ENCODE measurements at places on chromosomes 13 and 19. TPM values are rescaled to one million over a fixed set of nuclear protein-coding genes. Genes with fewer than 3 reads are reported as not detected.
A peak's percentile ranks its signal among the peaks of the same experiment; 100 is the strongest.

DNA sequence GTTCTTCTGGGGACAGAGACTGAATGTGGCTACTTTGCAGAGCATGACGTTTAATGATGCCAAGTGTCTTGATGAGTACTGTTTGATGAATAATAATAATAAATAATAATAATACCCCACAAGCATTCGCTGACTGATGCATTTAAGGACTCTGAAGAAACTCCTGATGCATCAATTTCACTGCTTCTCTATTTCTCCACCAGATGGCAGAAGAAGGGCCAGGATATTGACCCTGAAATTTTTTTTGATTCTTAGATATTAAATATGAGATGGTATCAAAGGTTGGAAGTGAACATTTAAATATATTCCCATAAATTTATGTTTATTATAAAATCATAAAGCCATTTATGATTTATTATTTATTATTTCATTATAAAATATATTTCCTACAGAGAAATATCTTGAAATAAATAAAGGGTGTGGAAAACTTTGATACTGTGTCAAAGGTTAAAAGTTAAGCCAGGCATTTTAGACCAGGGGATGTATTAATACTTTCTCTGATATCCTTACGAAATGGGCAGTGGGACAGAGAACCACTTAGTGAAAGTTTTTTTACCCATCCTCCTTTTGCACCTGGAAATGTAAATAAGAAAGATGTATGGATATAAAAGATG, 170.9 kb downstream of the LACC1 start:
- DNase-seq = no peak

GRCh38 chr13:79973533-79973963, 367.4 kb downstream of the SPRY2 start:
- DNase-seq = no peak

- no peak for DNase-seq
Measured at GRCh38 chr13:44240611-44241145, 132.9 kb upstream of the SERP2 start.

DNA sequence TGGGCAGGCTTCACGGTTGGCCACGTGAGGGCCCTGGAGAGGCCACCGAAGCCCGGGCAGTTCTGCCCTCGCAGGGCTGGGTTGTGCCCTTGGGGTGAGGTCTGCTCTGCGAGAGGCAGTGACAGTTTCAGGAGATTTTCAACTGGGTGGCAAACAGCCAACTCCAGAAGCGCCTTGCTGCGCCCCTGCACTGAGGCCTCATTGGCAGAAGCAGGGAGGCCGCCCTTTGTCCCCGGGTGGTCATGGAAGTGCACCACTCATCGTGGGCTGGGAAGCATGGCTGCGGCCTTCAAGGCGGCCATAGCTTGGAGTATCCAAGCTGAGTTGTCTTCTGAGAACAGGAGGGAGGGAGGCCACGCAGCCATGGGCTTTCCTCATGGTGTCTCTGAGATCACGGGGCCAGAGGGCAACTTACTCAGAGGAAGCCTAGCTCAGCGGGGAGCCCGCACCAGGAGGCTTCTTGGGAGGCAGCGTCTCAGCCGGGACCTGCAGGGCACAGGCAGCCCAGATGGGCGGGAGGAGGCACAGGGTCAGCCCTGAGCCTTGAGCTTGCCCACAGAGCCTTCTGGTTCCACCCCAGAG, 14.8 kb downstream of the PLEKHJ1 start:
- no peak for DNase-seq

DNA sequence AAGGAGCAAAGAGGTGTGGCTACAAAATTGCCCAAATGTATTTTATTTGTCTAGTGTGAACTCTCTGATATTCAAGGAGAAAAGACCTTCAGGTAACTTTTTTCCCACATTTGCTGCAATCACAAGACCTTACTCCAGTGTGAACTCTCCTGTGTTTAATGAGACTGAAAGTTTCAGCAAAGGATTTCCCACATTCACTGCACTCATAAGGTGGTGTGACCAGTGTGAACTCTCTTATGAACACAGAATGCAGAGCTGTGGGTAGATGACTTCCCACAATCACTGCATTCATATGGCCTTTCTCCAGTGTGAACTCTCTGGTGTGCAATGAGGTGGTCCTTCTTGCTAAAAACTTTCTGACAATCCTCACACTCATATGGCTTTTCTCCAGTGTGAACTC, 16.4 kb downstream of the ZNF814 start:
- DNase-seq = no peak

DNA sequence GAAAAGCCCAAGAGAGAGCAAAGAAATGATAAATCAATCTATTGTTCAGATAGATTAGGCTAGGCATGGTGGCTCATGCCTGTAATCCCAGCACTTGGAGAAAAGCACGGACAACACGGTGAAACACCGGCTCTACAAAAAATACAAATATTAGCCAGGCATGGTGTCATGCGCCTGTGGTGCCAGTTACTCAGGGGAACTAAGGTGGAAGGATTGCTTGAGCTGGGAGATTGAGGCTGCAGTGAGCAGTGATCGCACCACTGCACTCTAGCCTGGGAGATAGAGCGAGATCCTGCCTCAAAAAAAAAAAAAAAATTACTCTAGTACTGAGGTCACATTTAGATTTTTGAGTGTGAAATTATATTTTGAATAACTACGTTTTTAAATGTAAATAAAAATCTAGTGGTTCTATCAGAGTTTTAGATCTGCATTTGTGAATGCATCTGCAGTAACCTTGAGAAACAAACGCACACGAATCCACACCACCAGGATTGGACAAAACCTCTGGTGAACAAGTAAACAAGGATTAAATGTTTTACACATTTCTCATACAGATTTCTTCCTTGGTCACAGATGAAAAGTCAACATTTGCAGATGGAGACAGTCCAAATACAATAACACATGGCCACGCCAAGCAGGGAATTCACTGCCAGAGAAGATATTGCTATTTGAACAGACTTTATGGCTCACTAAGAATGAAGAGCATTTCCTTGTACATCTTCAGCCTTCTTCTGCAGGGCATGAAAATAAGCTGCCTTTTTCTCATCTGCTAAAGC, 917.6 kb downstream of the PCDH9 start:
- peak; percentile 44 for DNase-seq

- no peak for DNase-seq
Measured at GRCh38 chr19:9498183-9498902, at the start of gene ZNF560. ZNF560 (minus strand) TSS chr19:9498616; CDS start chr19:9475313, 23,303 bp downstream.

- DNase-seq = no peak
Measured at GRCh38 chr13:51276636-51277035, 54.4 kb downstream of the FAM124A start.

- no peak for DNase-seq
Measured at GRCh38 chr13:62387647-62388046, 972.0 kb upstream of the PCDH20 start.

GRCh38 chr19:54626757-54627156, 3.5 kb upstream of the LILRB1 start:
- DNase-seq = no peak

DNA sequence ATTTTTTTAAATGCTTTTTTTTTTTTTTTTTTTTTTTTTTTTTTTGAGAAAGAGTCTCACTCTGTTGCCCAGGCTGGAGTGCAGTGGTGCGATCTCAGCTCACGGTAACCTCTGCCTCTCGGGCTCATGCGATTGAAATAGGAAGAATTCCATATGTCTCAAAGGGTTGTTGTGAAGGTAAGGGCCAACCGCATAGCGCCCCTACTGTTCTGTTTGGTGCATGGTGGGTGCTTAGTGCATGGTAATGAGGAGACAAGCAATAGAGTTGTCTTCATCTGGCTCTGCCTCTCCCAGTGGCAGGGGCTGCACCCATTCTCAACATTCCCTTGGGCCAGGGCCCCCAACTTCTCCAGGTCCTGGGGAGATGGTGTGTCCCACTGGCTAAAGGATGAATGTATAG, 68.7 kb downstream of the RASL11A start:
- DNase-seq = no peak

GRCh38 chr19:33343859-33344572, 29.5 kb upstream of the CEBPG start:
- DNase-seq = no peak

DNA sequence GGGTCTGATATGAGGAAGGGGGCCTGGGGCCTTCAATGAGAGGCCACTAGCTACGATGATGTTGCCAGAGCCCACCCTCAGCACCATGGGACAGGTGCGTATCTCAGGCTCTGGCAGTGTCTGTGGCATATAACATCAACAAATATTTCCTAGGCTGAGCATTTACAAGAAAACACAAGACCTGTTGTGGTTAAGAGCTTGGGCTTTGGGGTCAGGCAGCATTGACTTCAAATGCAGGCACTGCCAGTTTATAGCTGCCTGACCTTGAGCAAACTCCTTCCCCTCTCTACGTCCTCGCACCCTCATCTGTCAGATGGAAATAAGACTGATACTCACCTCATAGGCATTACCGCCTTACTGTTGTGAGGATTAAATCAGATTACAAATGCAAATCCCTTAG, 156.0 kb downstream of the KATNAL1 start:
- DNase-seq = no peak

GRCh38 chr13:114185182-114185971, 6.3 kb downstream of the CFAP97D2 start:
- no peak for DNase-seq

- DNase-seq = peak; percentile 73
Measured at GRCh38 chr19:38252941-38253691, 3.1 kb downstream of the PPP1R14A start.

DNA sequence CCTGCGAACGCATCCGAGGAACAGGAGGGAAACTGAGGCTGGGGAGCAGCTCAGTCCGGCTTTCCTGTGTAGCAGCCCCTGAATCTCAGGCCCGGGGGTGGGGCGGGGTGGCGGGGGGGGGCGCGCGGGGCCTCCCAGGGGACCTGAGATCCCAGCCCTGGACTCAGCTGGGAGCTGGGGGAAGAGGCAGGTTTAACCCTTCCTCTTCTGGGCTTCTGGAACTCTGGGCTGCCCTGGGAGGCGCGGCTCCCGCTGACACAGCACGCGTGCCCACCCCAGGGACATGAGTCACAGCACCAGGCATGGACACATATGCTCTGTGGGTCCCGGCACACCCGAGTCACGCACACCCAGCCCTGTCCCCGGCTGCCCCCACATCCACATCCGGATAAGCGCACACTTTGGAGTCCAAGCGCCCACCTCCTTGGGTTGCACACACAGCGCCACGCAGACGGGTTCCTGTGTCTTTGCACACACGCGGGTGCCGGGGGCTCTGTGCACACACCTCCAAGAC, 3.5 kb upstream of the CIRBP start:
- DNase-seq = peak; percentile 79

DNA sequence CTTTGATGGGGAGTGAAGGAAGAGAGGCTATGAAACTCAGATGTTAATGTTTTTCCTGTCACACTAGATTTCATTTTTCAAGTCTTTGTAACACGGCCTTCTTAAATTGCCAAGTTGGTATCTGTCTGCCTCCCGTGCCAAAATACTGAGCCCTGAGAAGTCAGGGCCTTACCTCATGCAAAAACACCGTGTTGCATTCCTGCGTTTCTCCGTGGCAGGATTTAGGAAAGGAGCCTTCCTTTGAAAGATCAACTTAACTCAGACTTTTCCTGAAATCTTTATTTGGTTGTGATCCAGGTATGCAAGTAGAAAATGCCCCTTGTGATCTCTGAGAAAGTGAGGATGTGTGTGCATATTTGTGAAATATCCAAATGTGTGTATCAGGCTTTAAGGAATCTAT, 1291.0 kb upstream of the SLC10A2 start:
- DNase-seq = no peak

DNA sequence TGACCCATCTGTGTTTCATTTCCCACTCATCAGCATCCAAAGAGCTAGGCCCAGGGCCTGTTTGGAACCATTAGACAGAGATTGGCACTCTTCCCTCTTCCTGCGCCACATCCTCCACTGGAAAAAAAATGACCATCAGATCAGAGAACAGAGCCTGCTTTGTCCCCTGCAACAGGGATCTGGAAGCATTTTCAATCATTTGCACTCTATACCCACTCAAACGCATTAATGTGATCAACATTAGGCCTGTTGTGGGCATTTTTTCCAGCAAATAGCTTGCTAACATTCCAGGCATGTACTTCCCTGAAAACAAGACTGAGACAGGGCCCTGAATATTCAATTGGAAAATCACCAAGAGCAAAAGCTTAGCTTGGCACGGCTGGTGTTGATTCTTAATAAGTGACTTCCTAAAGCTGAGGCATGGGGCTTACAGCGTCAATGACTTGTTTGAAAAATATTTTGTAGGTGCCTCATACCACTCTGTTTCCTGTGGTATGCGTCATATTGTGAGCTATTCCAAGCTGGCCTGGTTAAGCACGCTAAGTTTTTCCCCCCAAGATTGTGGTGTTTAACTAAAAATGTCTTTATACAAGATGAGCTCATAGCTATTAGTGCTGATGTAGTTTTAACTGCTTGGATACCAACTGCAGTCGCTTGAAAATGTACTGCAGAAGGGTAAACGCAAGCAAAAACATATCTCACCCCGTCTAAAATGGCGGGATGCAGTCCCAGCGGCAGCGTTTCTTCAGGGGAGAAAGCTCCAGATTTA, 404.4 kb downstream of the SPRY2 start:
- no peak for DNase-seq

DNA sequence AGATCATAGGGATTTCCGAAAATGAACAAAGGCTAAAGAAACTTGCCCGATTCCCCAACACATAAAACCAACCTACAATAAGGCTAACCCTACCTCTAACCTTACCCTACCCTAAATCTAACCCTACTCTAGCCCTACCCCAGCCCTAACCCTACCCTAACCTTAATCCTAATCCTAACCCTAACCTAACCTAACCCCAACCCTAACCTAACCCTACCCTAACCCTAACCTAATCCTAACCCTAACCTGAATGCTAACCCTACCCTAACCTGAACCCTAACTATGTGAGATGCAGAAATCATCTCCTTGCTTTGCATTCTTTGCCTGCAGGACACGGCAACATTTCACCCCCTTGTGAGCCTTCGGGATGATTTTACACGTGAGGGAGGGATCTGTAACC, 67.6 kb upstream of the SOX1 start:
- DNase-seq = no peak

- DNase-seq = no peak
Measured at GRCh38 chr13:27663947-27664346, 42.3 kb downstream of the POLR1D start.

DNA sequence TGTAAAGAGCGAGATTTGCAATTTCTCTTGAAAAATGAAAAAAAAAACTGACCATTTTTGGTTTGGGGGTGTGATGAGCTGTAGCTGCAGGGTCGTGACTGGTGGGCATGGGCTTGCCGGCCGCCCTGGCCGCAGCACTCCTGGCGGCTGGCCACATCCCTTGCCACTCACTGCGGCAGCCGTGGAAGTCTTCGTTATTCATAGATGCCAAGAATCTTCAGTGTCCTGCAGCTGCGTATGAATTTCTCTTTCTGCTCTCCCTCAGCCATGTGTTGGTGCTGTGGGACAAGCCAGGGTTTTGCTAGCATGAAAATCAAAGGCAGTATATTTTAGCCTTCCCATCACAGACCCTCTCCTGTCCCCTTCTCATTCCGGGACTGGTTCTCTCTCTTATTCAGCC, 151.7 kb upstream of the TSHZ3 start:
- DNase-seq = no peak

- DNase-seq = no peak
Measured at GRCh38 chr19:43495082-43495481, 9.5 kb downstream of the PHLDB3 start.

GRCh38 chr13:89238496-89238895, 1567.3 kb downstream of the SLITRK5 start:
- DNase-seq = no peak

Gene CD70
- not detected for total RNA-seq

Gene LRRC25
- total RNA-seq = 3.6 TPM

Gene HS6ST3
- 4.4 TPM for total RNA-seq

Gene KCNK6
- total RNA-seq = 4.8 TPM

Gene PRR19
- 1.6 TPM for total RNA-seq

Gene EIF3K
- total RNA-seq = 322 TPM

Gene CAPS
- total RNA-seq = 181 TPM

Gene PROZ
- total RNA-seq = not detected

Gene CNN1
- 301 TPM for total RNA-seq

Gene ZNF415
- 15.1 TPM for total RNA-seq

Gene TMIGD2
- 1.2 TPM for total RNA-seq

Gene MYO1F
- total RNA-seq = 20.6 TPM

Gene JAK3
- total RNA-seq = 16.8 TPM

Gene CYP2A6
- not detected for total RNA-seq
